ENCODE measurements at places on chromosomes 12 and 14.

DNA sequence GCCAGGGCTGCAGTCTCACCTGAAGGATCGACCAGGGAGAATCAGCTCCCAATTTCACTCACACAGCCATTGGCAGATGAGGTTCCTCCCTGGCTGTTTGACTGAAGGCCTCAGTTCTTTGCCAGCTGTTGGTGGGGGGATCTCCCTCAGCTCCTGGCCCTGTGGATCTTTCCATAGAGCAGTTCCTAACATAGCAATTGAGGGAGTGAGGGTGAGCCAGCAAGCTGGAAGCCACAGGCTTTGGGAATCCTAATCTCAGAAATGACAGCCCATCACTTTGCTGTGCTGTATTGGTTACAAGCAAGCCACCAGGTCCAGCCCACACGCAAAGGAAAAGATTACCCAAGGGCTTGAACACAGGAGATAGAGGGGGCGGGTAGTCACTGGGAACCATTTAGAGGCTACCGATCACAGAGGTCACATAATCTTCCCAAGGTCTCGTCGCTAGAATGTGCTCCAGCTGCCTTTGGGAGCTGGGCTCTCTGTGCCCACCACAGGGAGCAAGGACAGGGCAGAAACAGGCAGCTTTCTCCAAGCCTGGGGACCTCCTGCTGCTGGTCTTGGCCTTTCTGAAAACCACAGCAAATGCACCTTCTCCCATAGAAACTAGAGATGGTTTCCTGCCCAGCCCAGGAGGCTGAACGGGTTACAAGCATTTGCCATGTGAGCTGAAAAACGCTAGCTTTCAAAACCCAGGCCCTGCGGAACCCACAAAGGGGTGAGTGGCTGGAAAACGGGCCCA is 4.6 kb upstream of the OTUB2 start:
- DNase-seq = no peak

DNA sequence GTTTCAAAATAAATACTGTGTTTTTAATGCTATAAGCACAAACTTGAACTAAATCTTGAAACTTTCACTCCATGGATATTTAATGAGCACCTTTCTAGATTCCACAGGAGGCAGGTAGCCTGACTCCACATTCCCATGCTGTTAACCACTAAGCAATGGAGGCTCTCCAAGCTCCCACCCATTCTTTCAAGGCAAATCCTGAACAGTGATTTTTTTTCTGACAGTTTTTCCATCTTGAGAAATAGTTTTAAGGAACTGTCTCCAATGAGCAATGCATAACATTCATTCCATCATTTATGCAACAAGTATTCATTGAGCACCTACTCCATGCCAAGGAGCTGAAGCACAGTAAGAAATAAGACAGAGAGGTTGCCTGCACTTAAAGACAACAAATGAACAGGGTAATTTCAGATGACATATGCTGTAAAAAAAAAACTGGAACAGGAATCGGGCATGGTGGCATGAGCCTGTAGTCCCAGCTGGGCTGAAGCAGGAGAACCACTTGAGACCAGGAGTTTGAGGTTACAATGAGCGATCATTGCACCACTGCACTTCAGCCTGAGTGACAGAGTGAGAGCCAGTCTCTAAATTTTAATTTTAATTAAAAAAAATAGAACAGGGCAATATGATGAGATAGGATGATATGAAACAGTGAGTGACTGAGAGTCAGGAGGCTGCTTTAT is 102.3 kb upstream of the CPSF6 start:
- DNase-seq = no peak

GRCh38 chr12:79921786-79922185 is 13.1 kb downstream of the PPP1R12A start:
- DNase-seq = no peak

GRCh38 chr12:11968048-11968383 is 102.7 kb upstream of the BCL2L14 start:
- DNase-seq = no peak

- no peak for DNase-seq
Observed at GRCh38 chr14:99395909-99396530, 84.6 kb downstream of the SETD3 start.

GRCh38 chr12:93010461-93010860 is 81.4 kb upstream of the EEA1 start:
- no peak for DNase-seq

DNA sequence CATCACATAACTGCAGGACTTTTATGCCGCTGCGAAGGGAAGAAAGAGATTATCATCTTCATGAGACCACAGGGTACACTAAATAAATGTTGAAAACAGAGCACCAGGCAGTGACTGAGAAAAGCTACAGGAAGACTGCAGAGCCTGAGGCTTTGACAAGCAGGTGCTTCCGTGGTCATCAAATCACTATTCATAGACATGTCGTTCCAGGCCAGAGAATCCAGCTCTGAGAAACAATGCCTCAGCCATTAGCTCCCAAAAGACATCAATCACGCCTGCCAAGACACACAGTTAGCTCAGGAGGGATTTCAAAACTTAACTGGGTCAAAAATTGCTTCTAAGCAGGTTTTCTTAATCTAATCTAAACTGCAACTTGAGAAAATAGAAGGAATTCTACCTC is 47.2 kb upstream of the GARIN6 start:
- DNase-seq = no peak

DNA sequence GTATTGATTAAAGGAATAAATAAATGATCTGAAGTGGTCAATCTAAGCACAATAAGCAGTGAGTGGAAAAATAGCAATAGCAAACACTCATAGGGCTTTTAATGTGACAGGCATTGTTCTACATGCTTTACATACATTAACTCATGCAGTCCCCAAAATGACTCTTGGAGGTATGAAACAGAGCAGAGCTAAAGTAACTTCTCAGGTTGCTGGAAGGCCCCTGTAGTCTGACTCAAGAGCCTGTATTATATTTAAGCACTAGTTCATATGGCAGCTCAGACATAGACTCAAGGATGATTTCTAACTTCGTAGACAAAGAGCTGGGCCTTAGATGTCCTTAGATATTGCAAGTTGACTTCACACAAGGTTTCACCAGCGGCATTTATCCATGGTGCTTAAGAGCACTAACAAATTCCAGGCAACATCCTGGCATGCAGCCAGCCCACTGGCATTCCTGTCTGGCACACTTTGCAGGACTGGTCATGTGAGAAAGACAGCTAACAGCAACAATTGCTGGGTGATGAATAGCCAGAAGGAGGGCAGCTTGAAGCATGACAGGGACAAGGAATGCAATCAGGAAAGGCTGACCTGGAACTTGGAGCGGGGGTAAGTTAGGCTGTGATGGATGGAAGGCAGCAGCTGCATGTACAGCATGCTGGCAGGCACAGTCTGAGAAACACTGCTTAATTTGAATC is 22.9 kb upstream of the KTN1 start:
- DNase-seq = peak; percentile 20

DNA sequence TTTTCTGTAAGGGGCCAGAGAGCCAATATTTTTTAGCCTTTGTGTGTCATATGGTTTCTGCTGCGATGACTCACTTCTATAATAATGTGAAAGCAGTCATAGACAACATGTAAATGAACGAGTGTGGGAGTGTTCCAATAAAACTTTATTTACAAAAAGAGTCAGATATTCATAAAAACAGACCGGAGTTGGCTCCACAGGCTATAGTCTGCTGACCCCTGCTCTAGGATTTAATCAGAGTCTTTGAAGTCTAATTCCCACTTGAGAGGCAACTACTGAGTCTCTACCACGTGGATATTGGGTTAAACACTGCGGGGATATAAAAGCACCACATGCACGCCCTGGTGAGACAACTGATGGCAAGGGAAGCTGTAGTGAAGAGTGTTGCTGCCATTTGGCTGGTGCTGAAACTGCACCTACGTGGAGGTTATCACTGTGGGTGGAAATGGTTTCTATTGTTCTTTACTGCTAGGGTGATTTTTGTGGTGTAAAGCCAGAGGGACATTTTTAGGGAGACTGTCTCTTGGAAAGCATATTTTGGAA is 3.6 kb upstream of the NINJ2 start:
- no peak for DNase-seq

DNA sequence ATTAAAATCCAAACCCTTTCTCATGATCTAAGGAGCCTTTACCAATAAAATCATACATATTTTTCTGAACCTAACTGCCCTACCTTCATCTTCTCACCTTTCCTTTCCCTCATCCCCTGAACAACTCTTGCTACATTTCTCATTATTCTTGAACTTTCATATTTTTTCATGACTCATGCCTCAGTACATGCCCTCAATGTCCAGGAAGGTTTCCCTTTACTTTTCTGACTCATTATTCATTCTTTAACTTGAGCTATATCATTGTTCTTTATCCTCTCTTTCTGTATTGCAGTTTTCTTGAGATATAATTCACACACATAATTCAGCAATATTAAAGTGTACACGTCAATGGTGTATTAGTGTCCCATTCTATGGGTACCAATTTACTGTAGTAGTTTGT is 231.0 kb downstream of the ALG10B start:
- DNase-seq = no peak

GRCh38 chr14:23057757-23058653 is 685 bp upstream of the CDH24 start:
- peak; percentile 95 for DNase-seq

DNA sequence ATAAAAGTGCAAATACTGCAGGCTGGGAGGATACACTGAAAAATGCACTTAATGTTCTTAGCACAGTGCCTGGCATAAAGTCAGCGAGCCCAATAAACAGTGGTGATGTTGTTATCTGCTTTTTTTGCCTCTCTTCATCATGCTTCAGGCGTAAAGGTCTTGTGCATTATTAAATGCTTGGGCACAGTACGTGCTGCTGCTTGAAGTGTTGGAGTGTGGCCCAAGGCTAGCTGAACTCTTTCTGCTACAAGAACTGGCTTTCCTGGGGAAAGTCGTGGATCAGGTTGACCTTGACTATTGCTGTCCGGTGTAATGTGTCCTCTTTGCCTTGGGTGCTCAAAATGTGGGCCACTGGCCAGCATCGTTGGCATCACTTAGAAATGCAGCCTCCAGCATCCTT is 43.0 kb downstream of the SMOC1 start:
- no peak for DNase-seq

DNA sequence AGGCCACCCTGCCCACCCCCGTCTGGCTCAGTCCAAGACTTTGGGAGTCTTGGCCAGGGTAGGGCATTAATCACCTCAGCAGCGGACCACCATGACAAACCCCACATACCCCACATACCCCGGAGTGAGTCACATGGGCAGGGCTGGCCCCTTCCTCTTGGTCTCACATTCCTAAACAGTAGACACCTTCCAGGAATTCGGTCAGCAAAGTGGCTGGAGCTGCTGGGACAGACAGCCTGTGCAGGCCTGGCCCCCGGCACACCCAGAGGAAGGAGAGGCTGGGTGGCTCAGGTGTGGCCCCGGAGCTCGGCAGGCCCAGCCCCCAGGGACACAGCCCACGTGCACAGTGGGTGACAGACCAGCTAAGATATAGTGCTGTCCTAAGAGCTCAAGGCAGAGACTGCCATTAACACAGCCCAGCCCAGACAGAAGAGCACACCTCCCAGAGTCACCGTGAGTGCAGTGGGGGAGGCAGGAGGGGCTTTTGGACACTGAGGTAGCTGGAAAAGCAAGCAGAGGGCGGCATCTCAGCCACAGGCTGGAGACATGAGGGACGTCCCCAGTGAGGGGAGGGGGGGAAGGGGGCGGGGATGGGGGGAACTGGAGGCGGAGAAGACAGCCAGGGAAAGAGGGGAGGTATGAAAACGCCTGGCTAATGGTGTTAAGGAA is 24.0 kb downstream of the CCDC85C start:
- DNase-seq = peak; percentile 92

All from mesendoderm (in vitro differentiated cells).